Stimulated activated CD8-positive, alpha-beta memory T cell treated with anti-CD3 and anti-CD28 coated beads, Interleukin-7, amount 100 ng/mL, for 4 hours (primary cell): ENCODE measurements at places on chromosomes 1 and 21.

GRCh38 chr21:35924714-35925301, 135.5 kb downstream of the SETD4 start:
- no peak for DNase-seq

GRCh38 chr1:205690122-205690756, 9.9 kb upstream of the SLC45A3 start:
- no peak for DNase-seq

DNA sequence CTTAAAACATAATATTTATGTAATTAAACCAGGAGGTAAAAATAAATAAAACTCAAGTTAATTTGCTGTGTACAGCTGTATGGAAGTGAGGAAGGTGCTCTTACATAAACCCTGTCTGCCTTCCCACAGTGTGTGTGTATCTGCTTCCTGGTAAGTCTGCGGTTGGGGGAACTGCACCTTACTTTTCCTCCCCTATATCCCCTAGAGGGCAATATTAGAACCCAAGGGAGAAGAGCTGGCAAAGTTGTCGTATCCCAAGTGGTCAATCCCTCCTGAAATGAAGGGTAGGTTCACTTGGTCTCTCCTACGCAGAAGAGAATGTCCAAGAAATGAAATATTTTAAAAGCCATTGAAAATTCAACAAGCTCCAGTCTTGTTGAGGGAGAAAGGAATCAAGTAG, 17.8 kb upstream of the JAK1 start:
- DNase-seq, result no peak

DNA sequence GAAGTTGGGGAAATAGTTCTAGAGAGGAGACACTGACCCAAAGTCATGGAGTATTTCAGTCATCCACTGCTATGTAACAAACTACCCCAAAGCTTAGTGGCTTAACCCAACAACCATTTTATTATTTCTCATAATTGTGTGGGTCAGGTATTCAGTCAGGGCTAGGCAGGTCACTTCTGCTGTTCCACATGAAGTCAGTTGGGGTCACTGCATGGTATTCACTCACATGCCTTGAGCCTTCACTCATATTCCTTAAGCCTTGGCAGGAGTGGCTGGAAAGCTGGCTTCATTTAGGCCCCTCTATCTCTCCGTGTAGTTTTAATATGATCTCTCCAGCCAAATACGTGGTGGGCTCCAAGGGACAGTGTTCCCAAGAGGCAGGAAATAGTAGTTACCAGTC, 17.5 kb upstream of the RNF11 start:
- no peak for DNase-seq

GRCh38 chr21:45926281-45926680, 55.3 kb upstream of the COL6A1 start:
- DNase-seq, result no peak

DNA sequence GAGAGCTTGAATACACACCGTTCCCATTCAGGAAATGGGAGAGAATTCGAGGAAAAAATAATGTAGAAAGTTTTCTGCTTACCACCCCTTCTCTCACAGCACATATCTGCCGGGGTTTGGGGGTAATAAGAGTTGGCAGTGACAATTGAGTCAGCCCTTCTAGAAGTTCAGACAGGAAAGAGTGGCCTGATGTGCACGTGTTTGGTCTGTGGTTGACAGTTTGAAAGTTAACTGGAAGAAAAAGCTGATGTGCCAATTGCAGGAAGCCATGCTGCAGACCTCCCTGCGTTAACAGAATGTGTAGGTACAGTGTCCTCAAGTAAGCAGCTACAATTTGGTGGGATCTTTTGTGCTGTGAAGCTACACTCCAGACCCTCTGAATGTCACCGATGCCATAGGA, 50.9 kb downstream of the DHX9 start:
- peak; percentile 17 for DNase-seq

DNA sequence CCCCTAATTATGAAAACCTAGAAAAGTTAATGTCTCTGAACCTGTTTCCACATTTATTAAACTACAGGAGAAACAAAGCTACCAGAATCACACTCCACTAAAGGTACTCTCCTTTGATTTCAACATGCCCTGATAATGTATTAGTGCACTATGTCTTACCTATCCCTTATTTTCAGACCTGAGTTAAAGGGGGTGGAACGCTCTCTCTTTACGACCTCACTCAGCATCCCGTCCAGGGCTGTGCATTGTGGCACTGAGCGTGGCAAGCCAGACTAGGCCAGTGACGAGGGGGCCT, 678 bp downstream of the LSM10 start:
- no peak for DNase-seq
